NCI-H226 (cell line): ENCODE measurements at places on chromosomes 6 and 20.

DNA sequence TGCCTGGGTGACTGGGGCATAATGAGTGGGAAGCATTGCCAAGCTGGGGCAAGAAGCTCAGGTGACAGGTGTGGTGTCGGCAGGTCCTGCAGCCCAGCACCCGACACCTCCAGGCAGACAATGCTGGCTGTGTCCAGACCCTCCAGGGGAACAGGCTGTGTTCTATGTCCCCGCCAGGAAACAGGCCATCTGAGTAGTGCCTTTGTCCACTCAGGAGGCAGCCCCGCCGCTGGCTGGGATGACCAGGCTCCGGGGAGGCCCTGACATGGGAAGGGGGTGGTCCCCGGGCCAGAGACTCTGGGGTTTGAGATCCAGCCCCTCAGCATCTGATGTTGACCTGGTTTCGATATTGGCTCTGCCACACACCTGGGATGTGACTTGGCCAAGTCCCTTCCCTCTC lies 28.4 kb downstream of the SNPH start:
- DNase-seq, result no peak

DNA sequence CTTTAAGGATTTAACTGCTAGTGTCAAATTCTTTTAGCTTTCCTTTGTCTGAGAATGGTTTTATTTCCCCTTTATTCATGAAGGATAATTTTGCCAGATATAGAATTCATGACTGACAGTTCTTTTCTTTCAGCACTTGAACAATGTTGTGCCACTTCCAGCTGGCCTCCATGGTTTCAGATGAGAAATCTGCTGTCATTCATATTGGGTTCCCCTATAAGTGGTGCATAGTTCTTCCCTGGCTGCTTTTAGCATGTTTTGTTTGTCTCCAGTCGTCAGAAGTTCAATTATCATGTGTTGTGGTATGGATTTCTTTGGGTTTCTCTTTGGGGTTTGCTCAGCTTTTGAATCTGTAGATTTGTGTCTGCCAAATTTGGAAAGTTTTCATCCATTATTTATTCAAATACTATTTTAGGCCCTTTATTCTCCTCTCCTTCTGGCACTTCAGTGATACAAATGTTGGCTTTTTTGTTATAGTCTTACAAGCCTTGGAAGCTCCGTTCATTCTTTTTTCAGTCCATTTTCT lies 76.3 kb upstream of the TGM3 start:
- no peak for DNase-seq

DNA sequence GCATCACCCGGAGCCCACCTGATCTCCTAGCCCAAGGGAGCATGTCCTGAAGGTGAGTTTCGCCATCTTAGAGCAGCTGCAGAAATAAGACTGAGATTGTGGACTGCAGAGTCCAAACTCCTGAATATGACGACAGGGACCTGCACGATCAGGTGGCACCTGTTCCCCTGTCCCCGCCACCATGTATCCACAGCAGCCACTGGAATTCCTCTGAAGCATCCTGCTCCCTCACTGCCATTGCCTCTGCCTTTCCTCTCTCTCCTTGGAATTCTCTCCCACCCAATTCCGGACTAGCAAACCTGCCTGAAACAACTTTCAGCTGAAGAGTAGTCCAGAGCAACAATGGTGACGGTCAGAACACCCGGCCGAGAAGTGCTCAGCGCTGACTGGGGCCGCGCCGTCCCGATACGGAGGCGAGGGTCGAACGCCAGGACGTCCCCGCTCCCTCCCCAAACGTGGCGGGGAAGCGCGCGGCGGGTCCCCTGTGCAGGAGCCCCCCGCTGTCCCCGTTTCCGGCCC lies 694 bp upstream of the FAM120B start:
- DNase-seq, result no peak

GRCh38 chr20:21684671-21685070 lies 20.8 kb upstream of the PAX1 start:
- DNase-seq, result no peak

DNA sequence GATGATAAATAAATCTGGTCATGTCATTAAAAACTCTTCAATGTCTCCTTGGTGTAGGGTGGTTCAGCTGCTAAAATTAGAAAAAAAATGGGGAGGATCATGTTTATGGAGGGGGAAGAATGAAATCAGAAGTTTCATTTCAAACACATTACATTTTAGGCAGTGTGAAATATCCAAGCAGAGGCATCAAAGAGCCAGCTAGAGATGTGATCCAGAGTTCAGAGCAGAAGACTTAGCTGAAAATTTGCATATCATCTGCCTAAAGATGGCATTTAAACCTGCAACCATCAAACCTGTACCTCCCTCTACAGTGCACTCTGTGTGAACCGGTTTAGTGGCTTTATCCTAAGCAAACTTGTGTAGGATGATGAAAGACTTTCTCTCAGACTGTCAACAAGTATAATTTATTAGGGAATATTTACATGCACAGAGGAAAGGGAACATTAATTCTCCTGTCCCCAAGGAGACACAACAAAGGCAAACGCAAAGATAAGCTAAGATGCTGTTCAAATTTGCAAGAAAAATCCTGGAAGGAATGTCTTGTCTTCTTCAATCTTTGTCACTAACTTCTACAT lies 84.8 kb upstream of the PLEKHG1 start:
- no peak for DNase-seq

- peak; percentile 53 for DNase-seq
Observed at GRCh38 chr6:53959717-53960116, 151.5 kb upstream of the MLIP start.

DNA sequence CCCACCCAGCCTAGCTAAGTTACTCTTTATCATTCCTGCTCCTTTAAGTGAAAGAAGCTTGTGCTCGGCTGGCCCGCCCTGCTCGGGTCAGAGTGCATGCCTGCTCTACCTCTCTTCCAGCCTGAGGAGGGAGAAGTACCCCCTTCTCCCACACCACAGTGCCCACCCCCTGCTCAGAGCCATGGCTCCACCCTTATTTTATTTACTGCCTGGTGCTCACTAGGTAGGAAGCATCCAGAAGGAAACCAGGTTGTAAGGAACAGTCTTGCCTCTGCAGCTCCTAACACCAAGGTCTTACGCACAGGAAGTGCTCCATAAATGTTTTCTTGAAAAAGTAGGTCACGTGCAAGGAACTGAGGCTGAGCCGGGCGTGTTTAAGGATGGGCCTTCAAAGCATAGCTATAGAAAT lies 105.7 kb upstream of the SNX9 start:
- DNase-seq, result no peak

DNA sequence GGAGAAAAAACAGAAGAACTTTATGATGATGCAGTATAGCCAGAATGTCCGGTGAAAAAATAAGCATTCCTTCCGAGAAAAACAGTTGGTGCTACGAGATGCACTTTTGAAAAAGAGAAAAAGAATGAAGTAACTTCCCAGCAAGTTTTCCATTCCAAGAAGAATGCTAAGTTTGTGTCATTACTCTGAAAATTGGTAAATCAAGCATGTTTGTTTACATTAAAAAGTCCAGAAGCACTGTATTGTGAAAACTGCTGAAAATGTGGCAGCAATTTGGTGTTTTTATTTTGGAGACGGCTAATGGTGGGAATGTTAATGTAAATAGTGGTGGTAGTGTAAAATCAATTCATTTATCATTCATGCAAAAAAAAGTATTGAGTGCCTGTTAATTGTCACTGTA lies 46.3 kb downstream of the MKKS start:
- DNase-seq, result no peak

GRCh38 chr6:152273002-152273401 lies 364.2 kb downstream of the SYNE1 start:
- peak; percentile 59 for DNase-seq

DNA sequence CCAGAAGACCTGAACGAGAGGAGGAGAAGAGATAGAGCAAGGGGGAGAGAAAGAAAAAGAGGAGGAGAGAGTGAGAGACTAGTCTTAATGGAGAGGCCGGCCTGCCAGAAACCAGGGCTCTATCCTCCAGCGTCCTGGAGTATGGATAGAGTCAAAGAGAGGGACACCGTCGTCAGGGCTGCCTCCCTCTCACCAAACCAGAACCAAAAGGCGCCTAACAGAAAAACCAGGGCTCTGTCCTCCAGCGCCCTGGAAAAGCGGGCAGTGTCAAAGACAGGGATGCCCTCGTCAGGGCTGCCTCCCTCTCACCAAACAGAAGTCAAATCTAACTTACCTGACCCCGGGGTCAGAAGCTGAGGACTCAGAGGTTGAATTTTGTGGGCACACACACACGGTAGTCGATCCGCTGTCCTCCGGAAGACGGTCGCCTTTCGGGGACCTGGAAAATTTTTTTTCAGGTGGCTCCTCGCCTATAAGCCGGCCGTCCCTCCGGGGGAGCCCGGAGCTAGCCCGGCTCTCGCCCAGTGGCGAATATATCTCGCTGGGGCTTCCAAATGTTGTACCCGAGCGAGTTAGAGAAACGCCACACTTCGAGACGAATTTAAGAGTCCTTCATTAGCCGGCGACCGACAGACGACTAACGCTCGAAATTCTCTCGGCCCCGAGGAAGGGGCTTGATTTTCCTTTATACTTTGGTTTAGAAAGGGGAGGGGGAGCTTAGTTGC lies 148.2 kb downstream of the TRIM27 start:
- DNase-seq, result no peak

- no peak for DNase-seq
Observed at GRCh38 chr20:18225632-18226031, 62.7 kb upstream of the ZNF133 start.

DNA sequence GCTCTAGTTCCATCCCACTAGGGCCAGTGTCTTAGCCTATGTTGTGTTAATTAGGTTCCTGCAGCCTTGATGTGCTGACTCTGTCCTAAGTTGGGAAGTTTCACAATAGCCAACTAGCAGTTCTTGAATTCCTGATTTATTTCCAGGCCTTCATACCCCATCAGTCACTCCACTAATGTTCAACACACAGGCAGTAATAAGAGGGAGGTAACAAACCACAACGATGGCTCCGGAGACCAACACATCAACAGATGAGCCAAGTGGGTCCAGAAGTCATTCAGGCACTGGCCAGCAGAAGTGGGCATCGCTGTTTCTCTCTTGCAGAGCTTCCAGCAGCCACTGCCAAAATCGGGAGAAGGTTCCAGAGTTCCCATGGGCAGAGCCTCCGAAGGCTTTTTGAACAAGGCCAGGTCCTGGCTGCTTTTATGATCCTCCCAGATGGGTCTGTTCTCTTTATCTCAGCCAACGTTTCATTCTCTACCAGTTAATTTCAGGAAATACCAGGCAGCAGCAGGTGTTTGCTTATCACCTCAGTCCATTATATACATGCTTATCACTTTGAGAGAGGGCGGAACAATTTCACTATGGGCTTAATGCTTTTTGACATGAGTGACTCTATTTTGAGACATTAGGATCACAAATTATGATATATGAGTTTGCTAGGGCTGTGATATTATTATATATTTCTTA lies 48.5 kb upstream of the NOP56 start:
- peak; percentile 16 for DNase-seq

DNA sequence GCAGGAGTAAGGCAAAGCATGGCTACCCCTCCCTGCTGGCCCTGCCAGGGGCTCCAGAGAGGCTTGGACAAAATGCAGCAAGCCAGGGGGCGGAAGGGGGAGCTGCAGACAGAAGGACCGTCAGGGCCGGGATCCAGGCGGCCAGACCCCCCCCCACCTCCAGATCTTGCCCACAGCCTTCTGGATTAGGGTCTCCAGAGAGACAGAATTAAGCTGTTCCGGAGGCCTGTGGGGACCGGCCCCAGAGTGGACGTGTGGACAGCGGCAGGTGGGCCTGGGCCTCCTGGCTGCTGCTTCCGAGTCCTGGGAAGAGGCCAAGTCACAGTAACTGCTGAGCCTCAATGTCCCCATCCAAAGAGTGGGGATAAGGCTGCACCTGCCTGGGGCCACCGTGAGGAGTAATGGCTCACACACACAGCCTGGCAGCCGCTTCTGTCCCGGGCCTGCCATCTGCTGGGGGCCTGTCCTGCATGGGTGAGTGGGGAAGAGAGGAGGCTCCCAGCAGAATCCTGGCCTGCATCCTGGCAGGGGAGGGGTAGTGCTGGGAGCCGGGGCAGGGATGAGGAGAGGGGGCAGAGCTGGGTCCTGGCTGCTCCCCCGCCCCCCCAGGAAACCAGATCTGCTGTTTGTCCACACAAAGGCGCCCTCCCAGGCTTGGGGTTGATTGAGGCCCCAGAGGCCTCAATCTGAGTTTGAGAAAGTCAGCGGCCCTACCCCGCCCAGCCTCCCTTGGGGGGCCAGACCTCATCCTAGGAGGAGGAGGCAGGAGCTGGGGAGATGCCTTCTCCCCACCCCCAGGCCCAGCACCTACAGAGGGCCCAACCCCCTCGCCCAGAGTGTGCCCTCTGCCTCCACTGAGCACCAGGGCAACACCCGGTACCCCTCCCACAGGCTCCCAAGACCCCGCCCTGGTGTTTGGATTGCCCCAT lies 3.9 kb downstream of the LAMA5 start:
- peak; percentile 89 for DNase-seq

GRCh38 chr20:34062570-34063482 lies 49.2 kb downstream of the EIF2S2 start:
- DNase-seq, result peak; percentile 48

DNA sequence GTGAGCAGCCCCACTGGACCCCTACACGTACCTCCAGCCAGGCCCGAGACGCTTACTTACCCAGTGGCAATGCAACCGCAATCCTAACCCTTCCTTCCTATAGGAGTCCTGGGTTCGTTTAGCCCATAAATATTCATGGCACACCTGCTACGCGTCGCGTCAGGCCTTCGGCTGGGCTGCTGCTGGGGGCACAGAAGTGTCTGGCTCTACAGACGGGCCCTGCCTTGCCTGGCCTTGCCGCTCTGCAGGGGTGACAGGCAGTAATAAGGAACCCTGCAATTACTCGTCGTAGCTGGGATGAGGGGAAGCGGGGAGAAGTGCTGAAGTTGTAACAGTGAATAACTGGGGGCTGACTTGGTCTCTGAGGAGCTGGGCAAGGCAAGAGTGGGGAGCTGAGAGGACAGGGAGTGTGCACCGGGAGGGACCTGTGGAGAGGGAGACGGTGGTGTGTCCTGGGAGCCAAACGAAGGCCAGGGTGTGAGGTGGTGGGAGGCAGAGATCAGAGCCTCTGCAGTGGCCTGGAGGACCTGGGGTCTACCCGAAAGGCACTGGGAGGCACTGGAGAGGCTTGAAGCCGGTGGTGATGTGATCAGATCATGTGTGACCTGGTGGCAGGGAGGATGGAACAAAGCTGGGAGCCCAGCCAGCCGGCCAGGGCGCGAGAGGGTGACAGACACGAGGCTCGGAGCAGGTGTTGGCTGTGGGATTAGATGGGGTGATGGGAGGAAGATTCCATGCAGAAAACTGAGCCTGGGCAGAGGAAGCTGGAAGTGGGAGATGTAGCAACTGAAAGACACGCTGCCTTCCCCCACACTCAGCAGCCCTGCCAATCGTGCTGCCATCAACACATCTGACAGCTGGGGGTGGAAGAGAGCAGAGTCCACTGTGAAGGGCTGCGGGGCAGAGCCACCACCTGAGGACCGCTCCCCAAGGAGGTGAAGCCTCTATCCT lies 36.4 kb downstream of the PSMG4 start:
- no peak for DNase-seq

- DNase-seq, result no peak
Observed at GRCh38 chr20:5448449-5449118, 131.8 kb upstream of the PROKR2 start.

- DNase-seq, result no peak
Observed at GRCh38 chr6:130136798-130137197, 86.0 kb downstream of the SAMD3 start.

DNA sequence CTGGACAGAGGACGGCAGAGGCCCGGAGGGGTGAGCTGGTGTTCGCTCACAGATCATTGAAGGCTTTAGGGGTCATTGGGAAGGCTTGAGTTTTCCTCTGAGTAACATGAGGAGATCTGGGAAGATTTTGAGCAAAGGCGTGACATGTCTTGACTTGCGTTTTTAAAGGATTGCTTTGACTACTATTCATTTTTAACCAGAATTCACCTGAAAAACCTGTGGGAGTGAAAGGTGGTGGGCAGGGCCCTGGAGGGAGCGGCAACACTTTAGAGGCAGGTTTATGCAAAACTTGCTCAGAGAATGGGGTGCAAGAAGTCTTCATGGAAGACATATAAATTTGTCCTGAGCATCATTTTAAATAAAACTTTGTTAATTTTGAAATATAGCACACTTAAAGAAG lies 72.2 kb upstream of the EEF1E1 start:
- DNase-seq, result no peak
